ENCODE measurements at places on chromosomes 5 and 9.
A peak's percentile ranks its signal among the peaks of the same experiment; 100 is the strongest.

DNA sequence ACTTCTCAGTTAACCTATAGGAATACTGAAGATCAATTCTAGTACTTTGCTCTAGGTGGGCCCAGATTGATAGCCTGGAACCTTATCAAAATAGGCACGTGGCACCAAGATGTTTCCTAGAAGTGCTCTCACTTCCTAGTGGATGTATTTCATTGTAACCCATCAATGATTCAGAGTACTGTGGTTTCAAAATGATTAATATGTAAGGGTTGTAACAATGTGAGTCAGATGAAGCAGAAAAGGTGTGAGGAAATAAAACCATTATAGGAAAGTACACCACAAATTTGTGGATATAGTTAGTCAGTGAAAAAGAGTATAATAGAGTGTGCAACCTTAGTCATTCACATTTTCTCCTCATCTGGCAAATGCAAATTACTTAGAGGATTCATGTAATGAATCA, 177.3 kb upstream of the FST start:
- no peak for DNase-seq

GRCh38 chr9:2478421-2478820, 143.2 kb upstream of the VLDLR start:
- no peak for DNase-seq

DNA sequence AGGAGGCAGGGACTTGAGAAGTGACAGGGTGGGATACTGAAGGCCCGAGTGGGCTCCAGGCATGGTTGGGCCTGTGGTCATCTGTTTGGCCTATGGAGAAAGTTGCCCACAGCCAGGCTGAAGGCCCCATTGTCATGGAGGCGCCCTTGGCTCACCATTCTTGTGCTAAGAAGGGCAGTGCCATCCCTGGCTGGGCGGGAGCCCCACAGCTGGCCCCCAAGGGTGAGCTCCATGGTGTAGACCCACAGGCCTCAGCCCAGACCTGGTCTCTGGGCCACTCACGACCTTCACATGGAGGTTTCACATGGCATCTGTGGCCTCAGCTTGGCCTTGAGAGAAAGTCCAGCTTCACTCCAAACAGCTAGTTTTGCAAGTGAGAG, 34.3 kb upstream of the PRDM12 start:
- DNase-seq = no peak

- DNase-seq = no peak
These were observed 122.5 kb downstream of the MCTP1 start for GRCh38 chr5:95162231-95162992.

- DNase-seq = no peak
These were observed 164.6 kb upstream of the DMRT1 start for GRCh38 chr9:676780-677438.

DNA sequence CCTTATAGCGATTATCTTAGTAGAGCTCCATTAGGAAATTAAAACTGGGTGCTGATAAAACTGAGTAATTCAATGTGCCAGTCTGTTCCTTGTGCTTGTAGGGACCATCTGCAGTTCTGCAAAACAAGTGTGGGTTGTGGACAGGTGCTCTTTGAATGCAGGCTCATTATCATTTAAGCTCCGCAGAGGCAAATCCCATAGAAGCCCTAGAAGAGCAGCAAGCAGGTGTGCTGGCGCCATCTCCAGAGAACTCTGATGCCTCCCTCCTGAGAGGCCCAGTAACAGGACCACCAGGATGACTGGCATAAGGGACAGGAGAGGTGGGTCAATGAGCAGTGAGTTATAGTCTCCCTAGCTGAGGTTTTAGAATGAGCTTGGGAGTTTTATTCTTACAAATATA, 1342.4 kb upstream of the DMAC1 start:
- DNase-seq = peak; percentile 68

GRCh38 chr9:133990366-133991213, 1.5 kb downstream of the VAV2 start:
- no peak for DNase-seq

DNA sequence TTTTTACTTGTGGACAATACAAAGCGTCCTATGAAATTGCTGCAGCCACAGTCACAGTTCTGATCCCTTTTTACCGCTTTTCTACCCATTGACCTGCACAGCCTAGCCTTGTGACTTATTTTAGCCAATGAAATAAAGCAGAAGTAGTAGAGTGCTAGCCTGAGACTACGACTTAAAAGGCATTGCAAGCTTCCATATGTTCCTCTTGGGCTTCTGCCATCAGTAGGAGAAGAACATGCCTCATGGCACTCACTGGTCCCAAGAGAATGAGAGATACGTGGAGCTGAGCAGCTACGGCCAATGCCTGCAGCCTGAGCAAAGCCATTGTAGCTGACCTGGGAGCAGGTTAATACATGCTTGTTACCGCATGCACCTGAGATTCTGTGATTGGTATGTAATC, 416.6 kb upstream of the CLINT1 start:
- no peak for DNase-seq

- no peak for DNase-seq
These were observed 245.2 kb upstream of the IRX2 start for GRCh38 chr5:2996687-2997086.

DNA sequence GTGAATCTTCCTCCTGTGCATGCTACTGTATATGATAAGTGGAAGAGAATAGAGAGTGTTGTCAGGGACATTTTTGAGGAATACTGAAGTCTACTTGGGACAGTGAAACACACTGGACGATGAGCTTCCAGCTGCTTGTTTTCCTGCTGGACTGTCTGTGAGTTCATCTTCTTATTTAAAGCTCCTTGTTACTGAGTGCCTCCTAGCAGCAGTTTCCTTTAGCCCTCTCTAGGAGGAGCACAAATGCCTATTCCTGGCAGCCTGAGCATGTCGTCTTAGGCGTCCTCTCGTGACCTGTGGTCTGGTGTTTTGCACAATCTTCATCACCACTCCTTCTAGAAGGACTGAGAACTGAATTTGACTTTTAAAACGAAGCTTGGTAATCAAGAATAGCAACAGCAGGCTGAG, 43.8 kb downstream of the ANKRD33B start:
- no peak for DNase-seq

GRCh38 chr5:180606215-180606785, 15.0 kb upstream of the SCGB3A1 start:
- DNase-seq = no peak

DNA sequence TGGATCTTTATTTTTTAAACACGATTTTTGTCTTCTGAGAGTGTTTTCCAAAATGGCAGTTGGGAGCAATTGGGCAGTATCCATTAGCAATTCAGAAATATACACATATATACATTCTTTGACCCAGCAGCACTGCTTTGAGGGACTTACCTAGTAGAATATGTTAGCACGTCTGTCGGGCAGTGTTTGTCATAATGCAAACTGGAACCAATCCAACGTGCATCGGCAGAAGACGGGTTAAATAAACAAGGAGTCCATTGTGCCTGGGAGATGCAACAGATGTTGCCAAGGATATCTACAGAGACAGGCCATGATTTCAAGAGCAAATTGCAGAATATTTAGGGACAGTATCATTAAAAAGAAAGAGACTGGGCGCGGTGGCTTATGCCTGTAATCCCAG, 107.0 kb downstream of the COL5A1 start:
- no peak for DNase-seq

GRCh38 chr5:157046041-157046440, 12.9 kb downstream of the HAVCR1 start:
- no peak for DNase-seq

DNA sequence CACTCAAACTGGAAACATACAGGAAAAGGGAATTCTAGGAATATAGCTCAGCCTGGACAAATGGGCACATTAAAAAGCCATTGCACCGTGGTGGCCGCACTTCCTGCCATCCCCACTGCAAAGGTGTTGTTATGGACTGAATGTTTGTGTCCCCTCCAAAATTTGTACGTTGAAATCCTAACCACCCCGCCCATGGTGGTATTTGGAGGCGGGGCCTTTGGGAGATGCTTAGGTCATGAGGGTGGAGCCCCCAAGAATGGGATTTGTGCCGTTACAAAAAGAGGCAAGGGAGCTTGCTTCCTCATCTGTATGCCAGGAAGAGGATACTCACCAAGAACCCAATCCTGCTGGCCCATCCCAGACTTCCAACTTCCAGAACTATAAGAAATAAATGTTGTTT, 1.1 kb upstream of the CMBL start:
- no peak for DNase-seq

- DNase-seq = peak; percentile 67
These were observed 791.9 kb upstream of the CDH6 start for GRCh38 chr5:30401479-30402058.

- DNase-seq = no peak
These were observed 62.5 kb upstream of the GABRP start for GRCh38 chr5:170720984-170721383.

DNA sequence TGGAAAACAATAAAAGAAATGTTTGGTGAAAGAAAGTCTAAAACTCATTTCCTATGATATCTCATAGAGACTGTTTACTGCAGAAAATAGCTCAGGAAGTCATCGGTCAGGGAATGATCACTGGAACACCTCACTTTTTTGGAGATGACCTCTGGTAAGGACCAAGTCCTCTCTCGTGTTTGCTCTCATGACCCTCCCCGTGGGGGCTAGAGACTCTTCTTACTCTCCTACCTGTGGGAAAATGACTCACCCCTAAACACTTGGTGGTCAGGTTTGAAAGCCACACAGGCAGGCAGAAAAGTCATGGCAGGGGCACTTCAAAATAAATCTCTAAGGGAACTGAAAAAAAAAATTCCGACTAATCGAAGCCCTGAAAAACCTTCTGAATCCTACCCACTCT, 48.2 kb downstream of the FAM240B start:
- no peak for DNase-seq

DNA sequence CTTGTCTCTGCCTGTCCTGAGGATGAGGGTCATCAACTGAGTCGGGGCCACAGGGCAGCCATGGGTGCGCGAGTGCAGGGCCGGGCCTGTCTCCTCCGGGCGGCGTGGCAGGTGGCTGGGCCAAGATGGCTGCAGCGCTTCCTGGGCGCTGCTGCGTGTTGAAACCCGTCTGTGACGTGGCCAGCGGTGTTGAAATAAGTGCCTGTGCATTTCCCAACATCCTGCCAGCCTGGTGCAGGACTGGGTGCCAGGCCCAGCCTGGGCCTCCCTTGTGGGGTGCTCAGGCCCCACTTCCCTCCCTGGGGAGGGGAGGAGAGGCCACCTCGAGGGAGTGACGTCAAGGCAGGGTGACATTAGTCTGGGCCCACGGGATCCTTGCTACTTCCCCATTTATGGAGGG, 45.5 kb downstream of the RXRA start:
- DNase-seq = no peak

- DNase-seq = no peak
These were observed 349.5 kb downstream of the DRD1 start for GRCh38 chr5:175094461-175094860.

GRCh38 chr9:110011628-110012320, 196.2 kb downstream of the C9orf152 start:
- no peak for DNase-seq

GRCh38 chr5:135814316-135814715, 20.1 kb upstream of the SLC25A48 start:
- no peak for DNase-seq

GRCh38 chr9:3534614-3535404, 9.0 kb upstream of the RFX3 start:
- no peak for DNase-seq
